ENCODE measurements at places on chromosomes 13 and 19.

DNA sequence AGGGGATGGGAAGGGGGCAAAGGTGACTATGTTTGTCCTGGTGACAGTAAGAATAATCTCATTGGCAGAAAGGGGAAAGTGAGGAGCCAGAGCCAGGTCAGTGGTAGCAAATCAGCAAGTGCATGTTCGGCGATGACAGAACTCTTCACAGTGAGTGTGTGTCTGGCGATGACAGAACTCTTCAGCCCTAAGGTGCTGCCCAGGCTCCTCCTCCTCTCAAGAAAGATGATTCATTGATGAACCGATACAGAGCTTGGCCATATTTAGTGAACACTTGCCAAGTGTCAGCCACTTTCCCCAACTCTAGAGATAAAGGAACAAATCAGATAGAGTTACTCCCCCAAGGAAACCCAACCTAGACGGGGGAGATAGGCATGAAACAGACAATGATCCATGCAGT, 199.3 kb upstream of the UBL3 start:
- no peak for DNase-seq

DNA sequence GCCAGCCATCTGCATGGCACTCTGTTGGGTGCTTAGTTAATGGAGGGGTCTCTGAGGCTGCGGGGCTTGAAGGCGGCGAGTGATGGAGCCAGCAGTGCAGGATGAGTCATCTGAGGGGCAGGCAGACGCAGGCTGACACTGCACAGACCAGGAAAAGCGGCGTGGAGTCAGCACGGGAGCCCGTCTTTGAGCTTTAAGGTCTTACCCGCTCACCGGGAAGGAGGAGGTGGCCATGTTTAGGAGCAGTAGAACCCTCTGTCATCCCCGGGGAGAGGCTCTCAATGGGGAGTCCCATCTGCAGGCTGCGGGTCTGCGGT, 13.1 kb downstream of the NAXD start:
- no peak for DNase-seq

GRCh38 chr19:55643887-55644176, 383 bp downstream of the ZNF581 start:
- DNase-seq, result no peak

DNA sequence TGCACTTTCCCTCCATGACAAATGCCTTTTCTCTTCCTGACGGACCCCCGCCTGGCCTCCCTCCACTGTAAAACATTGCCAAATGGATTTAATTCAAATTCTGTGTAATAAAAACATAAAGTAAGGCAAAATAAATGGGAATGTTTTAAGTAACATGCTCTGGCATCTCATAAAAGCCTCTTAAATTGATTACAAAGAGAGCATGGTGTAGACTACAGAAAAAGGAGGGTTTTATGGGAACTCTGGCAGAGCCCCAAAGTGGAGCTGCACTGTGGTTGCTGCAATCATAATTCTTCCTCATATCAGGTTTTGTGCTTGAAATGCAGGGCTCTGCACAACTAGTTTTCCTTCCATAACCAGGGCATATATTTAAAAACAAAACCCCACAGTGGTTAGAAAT, 44.3 kb upstream of the SIAH3 start:
- no peak for DNase-seq

GRCh38 chr13:47233734-47234133, 336.9 kb upstream of the HTR2A start:
- no peak for DNase-seq

DNA sequence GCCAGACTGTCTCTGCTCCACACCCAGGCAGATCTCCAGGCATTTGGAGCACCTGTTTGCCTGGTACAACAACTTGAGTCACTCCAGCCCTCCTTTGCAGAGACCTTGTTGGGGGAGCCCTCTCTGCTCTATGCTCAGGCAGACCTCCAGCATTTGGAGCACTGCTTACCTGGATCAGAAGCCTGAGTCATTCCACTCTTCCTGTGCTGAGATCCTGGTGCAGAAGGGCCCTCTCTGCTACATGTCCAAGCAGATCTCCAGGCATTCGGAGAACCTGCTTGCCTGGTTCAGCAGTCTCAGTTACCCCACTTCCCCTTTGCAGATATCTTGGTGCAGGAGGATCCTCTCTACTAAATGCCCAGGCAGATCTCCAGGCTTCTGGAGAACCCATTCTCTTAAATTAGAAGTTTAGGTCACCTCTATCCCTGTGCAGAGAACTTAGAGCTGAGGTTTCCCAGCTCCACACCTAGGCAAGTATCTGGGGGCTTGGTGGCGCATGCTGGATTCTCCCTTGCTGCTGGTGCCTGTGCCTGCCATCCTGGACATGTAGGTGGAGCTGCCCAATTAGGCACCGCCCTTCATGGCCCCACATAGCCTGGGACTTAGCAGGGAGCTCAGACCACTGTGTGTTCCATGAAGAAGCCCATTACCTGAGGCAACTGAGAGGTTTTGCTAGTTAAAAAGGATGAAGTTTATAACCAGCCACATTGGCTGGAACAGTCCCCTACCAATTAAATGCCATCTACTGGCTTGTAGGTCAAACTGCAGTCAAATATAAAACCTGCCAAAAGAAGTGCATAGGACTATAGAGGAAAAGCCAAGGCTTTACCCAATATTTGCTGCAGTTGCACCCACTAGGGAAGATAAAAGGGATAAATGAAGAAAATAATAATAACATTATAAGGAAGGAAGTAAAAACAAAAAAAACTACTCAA, 97.6 kb upstream of the SLITRK6 start:
- DNase-seq, result no peak

- DNase-seq, result no peak
These were observed 292.7 kb downstream of the SUCLA2 start for GRCh38 chr13:47708386-47708785.

DNA sequence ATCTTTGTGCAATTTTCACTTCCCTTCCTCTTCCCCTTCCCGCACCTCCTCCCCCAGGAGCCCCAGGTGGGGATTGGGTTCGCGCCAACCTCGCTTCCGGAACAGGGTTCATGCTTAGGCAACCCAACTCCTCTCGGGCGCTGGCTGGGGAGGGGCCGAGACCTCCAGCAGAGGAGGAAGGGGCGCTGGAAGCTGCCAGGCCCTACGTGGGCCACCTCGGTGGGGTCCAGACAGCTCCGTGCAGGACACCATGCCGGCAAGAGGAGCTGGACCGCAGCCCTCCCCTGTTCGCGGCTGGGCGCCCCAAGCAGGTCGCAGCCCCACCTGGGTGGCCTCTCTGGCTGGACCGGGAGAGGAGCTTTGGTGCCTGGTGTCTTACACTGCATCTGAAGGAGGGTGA, 91.1 kb downstream of the SPACA7 start:
- no peak for DNase-seq

GRCh38 chr13:78602561-78603239, 652 bp downstream of the POU4F1 start:
- DNase-seq, result peak; percentile 32

- DNase-seq, result peak; percentile 12
These were observed 500.1 kb upstream of the HTR2A start for GRCh38 chr13:47396915-47397314.

DNA sequence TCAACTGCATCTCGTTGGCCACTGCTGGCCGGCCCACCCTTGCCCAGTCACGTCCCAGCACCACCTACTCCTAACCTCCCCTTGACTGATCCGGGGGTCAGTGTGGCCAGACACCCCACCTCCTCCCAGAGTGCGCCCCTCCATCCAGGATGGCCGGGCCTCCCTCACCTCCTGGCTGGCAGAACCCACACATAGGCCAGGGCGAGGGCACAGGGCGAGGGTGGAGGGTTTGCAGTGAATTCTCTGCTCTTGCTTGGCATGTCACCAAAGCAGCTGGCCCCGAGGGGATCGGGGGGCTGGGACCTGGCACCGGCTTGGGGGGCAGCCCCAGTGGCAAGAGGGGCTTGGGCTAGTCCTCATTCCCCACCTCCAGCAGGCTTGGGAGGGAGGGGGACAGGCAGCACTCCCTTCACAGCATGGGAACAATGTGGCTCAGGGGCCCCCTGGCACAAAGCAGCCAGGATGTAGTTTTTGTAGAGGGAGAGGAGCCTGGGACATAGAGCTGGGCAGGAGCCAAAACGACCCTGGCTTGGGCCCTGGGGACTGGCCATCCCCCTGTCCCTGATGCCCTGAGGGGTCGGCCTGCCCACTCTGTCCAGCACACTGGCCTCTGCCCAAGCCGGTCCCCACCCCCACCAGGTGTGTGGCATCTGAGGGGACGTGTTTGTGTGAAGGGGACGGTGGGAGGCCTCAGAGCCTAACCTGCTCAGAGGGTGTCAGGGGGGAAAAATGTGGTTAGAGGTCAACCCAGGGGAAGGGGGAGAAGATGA, 28.5 kb upstream of the ASF1B start:
- DNase-seq, result no peak

DNA sequence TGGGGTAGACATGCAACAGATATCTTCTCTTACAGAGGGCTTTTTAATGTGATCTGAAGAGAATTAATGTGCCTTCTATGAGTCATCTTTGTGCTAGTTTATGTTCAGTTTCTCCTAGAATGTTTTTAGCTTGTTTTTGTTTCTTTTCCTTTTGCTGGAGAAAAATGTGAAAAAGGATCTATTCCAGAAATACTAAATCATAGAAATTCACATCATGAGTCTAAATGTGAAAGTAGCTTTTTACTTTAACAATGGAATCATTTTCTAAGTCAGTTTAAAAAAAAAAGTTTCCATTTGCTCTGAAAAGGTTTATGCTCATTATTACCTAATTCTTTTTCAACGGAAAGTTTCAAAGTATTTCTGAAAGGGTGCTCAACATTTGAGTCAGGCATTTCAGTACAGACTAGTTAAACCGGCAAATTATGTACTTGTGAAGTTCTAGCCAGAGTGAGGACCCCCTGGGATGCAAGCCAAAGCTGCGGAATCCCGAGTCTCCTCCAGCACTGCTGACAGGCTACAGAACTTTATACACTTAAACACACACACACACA, 72.9 kb downstream of the SPATA13 start:
- DNase-seq, result peak; percentile 31

GRCh38 chr13:54445453-54445852, 1416.8 kb downstream of the OLFM4 start:
- no peak for DNase-seq

All from WTC11 (cell line).